Daoy (cell line): ENCODE measurements at places on chromosomes 5 and 9.
A peak's percentile ranks its signal among the peaks of the same experiment; 100 is the strongest.

- no peak for DNase-seq
Measured at GRCh38 chr5:592158-592557, 20.0 kb upstream of the CEP72 start.

DNA sequence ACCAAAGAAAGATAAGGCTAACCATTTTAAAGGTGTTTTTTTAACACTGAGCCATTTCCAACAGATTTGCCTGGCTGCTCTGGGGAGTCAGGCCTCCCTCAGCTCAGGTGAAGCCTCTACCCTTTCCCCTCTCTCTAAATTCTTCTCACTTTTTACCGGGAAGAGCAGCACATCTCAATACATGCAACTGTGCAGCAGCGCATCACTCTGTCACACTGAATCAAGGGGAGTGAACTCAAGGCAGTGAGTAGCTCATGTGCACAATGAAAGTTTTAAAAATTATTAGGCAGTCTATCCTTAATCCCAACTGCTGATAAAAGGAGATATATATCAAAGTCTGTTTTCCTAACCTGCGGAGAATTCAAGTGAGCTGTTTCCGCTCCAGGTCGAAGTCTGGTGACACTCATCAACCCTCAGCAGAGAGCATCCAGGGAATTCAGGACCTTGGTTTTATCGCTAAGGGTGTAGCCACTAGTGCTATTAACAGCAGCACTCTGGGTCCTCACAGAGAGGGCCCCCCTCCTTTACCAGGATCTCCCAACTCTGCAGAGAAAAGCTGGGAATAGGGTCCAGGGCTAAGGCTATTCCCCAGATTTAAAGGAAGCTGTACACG, 1.0 kb downstream of the CEMIP2 start:
- DNase-seq: no peak

DNA sequence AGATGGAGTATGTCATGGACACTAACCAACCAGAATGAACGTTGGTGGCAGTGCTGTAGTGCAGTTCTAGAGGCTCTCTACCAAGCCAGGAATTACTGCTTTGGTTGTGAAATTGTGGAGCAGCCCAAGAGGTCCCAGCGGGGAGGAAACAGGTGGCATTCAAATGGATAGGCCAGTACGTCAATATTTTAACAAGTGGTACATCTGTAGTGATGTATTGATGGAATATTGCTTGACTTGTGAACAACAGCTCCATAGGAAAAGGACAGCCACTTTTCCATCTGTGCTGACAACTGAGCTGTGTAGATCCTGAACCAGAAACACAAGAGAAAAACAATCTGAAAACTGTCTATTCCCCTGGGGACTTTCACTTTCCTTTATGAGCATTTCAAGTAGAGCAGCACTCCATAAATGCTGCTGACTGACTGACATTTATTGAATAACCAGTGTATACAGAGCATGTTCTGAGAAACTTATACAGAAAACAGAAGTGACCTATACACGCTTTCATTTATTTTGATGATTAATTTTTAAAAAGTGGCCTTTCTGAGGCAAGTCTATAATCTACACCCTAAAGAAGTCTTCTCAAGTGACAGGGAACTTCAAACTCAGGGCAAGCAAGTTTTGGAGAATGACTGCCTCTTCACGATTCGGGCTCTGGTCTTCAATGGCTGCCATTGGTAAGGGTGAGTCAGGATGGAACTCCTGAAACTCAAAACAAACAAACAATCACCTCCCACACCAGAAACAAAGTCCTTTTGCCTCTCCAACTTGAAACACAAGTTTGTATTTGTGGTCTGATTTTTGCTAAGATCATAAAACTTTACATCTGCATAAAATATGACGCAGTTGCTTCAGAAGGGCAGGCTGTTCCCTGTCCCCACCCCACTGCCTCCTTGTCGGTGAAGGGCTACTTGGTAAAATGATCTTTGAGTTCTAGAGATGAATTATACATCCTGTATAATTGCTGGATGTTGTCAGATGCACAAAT, 362.4 kb downstream of the NDUFS4 start:
- no peak for DNase-seq

DNA sequence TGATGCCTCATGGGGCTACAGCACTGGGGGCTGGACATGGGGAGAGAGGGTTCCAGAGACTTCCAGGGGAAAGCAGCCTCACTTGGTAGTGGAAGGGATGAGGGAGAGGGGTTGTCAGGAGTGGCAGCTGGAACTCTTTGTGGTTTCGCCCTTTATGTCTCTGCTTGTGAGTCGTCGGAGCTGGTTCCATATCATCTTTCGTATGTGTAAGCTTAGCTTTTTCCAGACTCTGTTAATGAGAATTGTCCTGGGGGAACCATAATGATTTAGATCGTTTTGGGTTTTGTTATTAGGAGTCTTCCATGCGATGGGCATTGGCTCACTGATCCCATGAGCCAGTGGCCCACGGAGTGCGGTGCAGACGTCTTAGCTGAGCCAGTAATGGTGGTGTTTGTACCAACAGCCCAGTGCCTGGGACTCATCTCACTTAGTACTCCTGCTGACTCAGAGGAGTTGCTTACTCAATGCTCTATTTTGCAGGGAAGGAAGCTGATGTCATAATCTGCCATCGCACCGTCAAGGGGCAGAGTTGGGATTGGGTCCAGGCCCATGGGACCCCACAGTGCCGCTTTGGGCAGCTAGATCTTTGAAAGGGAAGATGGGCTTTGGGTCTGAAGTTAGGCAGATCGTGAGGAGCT, 48.5 kb downstream of the NEK6 start:
- peak; percentile 92 for DNase-seq

GRCh38 chr9:20728493-20729220, 44.6 kb downstream of the FOCAD start:
- no peak for DNase-seq

GRCh38 chr9:134025606-134026541, 593 bp downstream of the BRD3OS start:
- peak; percentile 56 for DNase-seq
